Right atrium auricular region (tissue), 2 donors: ENCODE measurements at places on chromosomes 6 and 20. TPM values are rescaled to one million over a fixed set of nuclear protein-coding genes. Genes with fewer than 3 reads are reported as not detected.
A peak's percentile ranks its signal among the peaks of the same experiment; 100 is the strongest.

DNA sequence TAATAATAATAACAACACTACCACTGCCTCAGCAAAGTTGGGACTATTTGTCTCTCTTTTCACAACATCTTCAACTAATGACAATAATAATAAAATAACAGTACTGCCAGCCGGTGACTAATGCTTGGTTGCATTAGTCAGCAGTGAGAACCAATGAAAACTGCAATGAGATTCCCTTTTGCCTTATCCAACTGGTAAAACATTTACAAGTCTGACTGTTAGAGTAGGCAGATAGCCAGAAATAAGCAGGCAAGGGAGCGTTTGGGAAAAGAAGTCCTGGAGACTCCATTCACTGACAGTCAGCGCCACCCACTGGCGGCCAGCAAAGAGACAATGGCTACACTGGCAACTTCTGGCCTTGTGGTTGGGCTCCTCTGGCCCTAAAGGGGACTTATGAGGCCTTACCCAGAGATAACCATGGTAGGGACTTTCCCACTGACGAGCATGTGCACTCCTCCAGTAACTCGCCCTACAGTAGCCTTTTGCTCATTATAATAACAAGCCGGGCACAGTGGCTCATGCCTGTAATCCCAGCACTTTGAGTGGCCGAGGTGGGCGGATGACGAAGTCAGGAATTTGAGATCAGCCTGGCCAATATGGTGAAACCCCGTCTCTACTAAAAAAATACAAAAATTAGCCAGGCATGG, 3.4 kb upstream of the NSFL1C start:
- H3K4me3 ChIP-seq, result no peak overlapping the region
- peak overlapping the region; percentile 1 for H3K27ac ChIP-seq
- H3K27me3 ChIP-seq, result no peaks in the 10 kb centered on the region
- no peaks in the 10 kb centered on the region for H3K4me1 ChIP-seq
- H3K36me3 ChIP-seq, result no peaks in the 10 kb centered on the region

DNA sequence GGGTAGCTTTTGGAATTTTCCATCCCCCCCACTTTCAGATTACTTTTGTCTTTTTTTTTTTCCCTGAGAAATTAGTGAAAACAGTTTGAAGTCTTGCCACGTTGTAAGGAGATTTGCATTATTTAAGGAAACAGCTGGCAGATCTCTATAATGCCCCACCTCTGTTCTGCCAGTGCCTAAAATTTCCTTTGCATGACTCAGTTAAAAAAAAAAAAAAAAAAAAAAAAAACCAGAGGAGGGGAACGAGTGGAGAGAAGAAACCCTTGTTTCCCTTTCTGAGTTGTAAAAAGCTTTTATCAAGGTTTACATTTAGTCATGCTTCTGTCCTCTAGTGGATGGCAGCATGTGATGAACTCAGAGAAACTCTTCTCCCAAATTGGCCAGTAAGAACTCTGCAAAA, 33.5 kb downstream of the CARMIL1 start:
- H3K27ac ChIP-seq, result peak overlapping the region; percentile 71
- H3K36me3 ChIP-seq, result no peaks in the 10 kb centered on the region
- no peak overlapping the region for H3K4me3 ChIP-seq
- no peak for DNase-seq
- no peaks in the 10 kb centered on the region for H3K27me3 ChIP-seq

GRCh38 chr20:8809107-8809953, 259.6 kb upstream of the PLCB4 start:
- no peak overlapping the region for H3K27ac ChIP-seq
- DNase-seq, result no peak
- H3K4me3 ChIP-seq, result no peak overlapping the region

DNA sequence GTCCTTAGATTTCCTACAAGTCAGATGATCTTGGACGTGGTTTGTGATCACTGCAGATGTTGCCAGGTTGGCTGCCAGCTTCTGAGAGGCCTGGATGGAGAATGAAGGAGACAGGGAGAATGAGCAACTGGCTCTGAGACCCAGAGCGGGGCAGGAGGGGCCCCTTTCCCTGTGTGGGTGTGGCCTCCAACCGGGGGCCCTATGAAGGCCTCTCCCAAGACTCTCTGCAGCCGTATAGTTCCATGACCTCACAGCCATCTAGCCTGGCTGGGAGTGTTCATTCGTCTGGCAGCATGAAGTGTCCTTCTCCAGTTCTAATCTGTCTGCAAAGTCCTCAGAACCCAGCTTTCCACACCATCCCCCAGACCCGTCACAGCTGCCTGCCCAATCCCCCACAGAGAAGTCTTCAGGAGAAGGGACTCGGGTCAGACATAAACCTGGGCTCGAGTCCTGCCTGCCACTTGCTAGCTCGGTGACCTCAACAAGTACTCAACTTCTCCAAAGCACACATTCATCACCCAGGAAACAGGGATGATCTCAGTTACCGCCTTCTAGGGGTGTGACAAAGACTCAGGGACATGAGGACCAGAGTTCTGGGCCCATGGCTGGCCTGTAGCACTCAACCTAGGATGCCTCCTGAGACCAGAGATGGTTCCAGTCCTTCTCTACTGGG, 122.6 kb downstream of the EDN3 start:
- no peak overlapping the region for H3K4me3 ChIP-seq
- H3K36me3 ChIP-seq, result no peaks in the 10 kb centered on the region
- H3K27me3 ChIP-seq, result no peaks in the 10 kb centered on the region
- H3K27ac ChIP-seq, result no peak overlapping the region

GRCh38 chr6:89270951-89271721, 44.0 kb downstream of the GABRR2 start:
- H3K36me3 ChIP-seq, result no peaks in the 10 kb centered on the region
- no peak overlapping the region for H3K4me3 ChIP-seq
- no peaks in the 10 kb centered on the region for H3K27me3 ChIP-seq
- no peak for DNase-seq
- H3K27ac ChIP-seq, result no peak overlapping the region

DNA sequence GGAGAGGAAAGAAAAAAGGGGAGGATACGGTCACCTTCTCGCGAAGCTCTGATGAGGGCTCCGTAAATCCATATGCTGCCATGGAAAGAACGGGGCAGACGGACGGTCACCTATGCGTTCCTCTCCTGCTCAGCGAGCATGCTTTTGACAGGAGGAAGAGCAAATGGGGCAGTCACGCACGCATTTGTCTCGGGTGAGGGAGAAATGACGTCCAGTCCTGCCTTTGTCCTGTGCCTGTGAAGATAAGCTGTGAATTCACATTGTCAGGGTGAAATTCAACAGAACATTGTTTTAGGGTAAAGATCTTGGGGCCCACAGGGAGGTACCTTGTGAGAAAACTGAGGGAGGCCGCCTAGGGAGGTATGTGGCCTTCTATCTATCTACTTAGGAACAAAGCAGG, 83.8 kb downstream of the IRF4 start:
- no peaks in the 10 kb centered on the region for H3K36me3 ChIP-seq
- no peak overlapping the region for H3K27ac ChIP-seq
- no peak for DNase-seq
- no peaks in the 10 kb centered on the region for H3K27me3 ChIP-seq
- H3K4me3 ChIP-seq, result no peak overlapping the region

- no peak for DNase-seq
- no peaks in the 10 kb centered on the region for H3K4me1 ChIP-seq
- peaks cover 9% of the 10 kb centered on the region for H3K36me3 ChIP-seq
- no peak overlapping the region for H3K27ac ChIP-seq
- no peaks in the 10 kb centered on the region for H3K27me3 ChIP-seq
- no peak overlapping the region for H3K4me3 ChIP-seq
These were observed 99.4 kb downstream of the MBOAT1 start for GRCh38 chr6:20112841-20113240.

Gene PRR18
- total RNA-seq, result not detected

Gene VSTM2L
- total RNA-seq, result 97.4 TPM
